Suppressor macrophage treated with lipopolysaccharide for 4 hours (primary cell): ENCODE measurements at places on chromosomes 2 and 18.
A peak's percentile ranks its signal among the peaks of the same experiment; 100 is the strongest.

DNA sequence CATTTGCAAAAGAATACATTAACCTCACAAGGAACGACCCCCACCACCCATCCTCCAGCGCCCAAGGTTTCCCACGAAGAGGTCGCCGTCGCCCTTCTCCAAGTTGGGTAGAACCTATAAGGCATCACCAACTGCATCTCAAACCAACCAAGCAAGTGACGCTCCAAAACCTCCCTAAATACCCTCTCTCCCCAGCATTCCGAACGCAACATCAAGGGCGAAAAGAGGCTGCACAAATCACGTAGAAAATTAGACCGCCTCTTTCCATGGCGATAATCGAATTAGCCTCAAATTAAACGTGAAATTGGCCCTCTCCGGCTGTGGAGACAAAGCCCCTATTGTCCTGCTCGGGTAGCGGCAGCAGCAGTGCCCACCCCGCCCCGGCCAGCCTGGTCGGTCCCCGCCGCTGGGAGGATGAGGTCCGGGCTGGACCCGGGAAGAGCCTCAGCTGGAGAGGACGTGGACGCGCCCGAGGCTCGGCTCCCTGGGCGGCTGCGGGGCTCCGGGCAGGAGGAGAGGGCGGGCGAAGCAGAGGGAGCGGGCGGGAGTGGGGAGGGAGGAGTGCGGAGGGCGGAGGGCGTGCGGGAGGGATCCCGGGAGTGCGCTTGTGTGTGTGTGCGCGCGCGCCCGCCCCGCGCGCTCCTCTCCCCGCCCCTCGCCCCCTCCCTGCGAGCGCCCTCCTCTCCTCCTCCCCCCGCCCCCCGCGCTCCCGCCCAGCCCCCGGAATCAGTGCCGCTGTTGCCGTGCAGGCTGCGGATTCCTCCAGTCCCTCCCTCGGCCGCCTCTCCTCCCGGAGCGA lies at the start of gene SPTBN1:
SPTBN1 (plus strand) TSS at position 765 of the 799 bp plus-strand sequence. CDS start 70,092 bp downstream, outside the sequence.
- peak; percentile 6 for DNase-seq

- no peak for DNase-seq
Observed at GRCh38 chr2:43011158-43011491, 215.3 kb downstream of the ZFP36L2 start.

DNA sequence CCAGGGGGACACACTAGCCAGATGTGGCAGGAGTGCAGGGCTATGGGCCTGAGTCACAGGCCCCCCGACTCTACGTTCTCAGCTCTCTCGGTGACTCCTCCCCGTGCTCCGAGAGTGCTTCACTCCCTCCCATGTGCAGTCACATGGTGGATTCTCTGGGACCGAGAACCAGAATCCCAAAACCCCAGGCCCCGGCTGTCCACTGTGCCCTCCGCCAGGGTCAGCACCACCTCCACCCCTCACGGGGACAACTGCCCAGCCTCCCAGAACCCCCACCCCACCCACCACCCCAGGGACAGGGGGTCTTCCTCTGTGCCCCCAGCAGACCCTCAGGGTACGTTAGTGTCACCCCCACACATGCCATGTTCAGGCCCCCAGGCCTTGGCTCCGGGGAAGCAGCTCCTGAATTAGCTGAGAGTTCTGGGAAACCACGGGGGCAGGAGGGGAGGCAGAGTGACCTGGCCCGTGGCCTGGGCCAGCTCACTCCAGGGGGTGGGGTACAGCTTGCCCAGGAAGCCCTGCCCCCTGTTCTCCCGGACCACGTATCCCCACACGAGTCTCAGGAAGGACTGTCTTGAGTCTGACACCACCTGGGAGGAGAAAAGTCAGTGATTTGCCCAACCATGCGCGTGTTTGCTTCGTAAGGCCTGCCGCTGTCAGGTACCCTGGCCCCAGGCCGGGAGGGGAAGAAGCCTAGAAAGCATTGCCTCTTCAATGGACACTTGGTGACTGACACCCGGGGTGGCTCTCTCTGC lies 4.4 kb downstream of the RAMP1 start:
- DNase-seq: no peak

DNA sequence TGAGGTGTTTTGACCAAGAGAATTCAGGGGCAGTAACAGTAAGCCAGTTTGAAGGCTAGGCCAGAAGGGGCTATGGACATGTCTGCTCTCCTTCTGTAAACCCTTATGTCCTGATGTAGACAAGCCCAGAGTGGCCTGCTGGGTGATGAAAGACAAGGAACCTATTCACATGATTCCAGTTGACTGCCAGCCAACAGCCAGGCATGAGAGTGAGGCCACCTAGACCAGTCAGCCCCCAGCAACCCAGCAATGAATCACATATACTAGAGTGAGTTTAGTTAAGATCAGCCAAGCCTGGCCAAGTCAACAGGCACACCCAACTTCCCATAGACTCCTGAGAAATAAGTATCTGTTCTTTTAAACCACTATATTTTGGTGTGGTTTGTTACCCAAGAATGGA lies 1889.7 kb upstream of the CELF4 start:
- no peak for DNase-seq

DNA sequence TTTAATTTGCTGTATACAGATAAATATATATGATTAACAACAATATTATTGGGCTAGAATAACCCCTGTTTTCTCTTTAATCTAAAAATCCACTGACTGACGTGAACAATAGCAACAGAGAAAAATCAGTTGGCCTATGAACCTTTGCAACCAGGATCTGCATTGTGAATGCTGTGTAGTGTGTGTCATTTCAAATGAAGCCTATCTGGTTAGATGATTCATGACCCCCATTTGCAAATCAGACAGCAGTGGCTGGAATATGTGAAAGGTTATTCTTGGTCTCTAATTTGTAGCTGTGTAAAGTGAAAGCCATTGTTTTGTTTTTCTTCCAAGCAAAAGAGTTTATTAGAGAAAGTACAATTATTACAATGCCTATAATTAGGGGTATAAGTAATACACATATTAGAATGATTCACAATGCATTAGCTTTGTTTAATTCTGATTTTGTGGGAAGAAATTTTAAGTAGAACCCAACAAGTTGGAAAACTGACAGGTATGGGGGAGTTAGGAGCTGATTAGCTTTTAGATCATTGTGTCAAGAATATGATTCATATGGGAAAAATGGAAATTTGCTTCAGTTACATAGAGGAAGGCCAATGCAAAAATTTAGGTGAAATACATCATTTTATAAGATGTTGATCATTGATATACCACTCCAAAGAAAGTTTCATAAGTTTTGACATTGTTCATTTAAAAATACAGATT lies 1362.2 kb upstream of the TMEFF2 start:
- DNase-seq: no peak

- no peak for DNase-seq
Observed at GRCh38 chr2:52498077-52498750, 1269.4 kb upstream of the CHAC2 start.

DNA sequence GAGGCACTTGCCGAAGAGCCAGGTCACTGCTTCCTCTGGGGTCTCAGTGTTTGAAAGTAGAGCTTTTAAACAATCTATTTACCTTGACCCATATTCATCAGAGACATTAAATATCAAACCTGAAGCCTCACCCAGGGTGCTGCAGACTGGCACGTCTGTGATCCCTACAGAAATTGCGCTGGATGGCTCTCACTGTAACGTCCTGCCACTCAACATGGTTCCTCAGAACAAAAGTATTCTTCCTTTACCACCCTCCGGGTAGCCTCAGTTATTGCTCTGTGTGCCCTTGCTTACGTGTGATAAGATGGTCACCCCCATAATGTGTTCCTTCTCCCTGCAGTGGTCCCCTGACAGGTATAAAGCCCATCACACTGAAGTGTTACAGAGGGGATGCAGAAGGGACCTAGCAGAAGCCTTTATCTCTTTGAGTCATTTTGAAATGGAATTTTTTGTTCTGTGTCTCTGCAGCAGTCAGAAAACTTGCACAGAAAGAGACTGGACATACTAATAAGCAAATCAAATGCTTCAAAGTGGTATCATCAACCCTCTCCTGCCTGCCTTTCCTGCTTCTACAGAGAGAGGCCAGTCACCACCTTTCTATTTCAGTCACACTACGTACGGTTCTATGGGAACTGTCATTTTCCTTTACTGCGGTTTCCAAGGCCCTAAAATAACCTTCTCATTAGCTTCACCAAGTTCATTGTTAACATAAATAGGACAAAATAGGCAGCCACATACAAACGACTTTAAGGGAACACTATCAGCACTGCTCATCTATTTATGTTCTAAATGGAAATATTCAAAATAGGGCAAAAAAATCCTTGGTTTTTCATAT lies 86.8 kb downstream of the METTL8 start:
- no peak for DNase-seq

GRCh38 chr2:61157371-61158003 lies 4.5 kb upstream of the C2orf74 start:
- DNase-seq: no peak

GRCh38 chr2:188610827-188611226 lies 319.2 kb downstream of the GULP1 start:
- no peak for DNase-seq

GRCh38 chr18:13376841-13377351 lies 158.3 kb downstream of the LDLRAD4 start:
- DNase-seq: no peak

GRCh38 chr2:62302631-62303435 lies 106.9 kb downstream of the B3GNT2 start:
- peak; percentile 36 for DNase-seq

GRCh38 chr2:112194028-112194427 lies 55.8 kb downstream of the FBLN7 start:
- no peak for DNase-seq

- no peak for DNase-seq
Observed at GRCh38 chr2:97669448-97669847, at the start of gene C2orf92. TSS of gene C2orf92 (plus strand) at chr2:97669713. CDS start at chr2:97669789, 76 bp downstream.

DNA sequence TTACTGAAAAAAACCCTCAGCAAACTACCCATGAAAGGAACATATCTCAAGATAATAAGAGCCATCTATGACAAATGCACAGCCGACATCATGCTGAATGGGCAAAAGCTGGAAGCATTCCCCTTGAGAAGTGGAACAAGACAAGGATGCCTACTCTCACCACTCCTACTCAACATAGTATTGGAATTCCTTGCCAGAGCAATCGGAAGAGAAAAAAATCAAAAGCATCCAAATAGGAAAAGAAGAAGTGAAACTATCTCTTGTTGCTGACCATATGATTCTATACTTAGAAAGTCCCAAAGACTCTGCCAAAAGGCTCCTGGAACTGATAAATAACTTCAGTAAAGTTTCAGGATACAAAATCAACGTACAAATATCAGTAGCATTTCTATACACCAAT lies 40.6 kb upstream of the MSTN start:
- peak; percentile 14 for DNase-seq
